ENCODE measurements at places on chromosomes 1 and 21.
A peak's percentile ranks its signal among the peaks of the same experiment; 100 is the strongest.

GRCh38 chr21:14116080-14116481, 94.7 kb downstream of the LIPI start:
- no peak for DNase-seq

GRCh38 chr1:30111431-30111830, 612.0 kb downstream of the MATN1 start:
- peak; percentile 21 for DNase-seq

- DNase-seq = peak; percentile 11
Measured at GRCh38 chr1:229003233-229004031, 267.5 kb upstream of the RAB4A start.

DNA sequence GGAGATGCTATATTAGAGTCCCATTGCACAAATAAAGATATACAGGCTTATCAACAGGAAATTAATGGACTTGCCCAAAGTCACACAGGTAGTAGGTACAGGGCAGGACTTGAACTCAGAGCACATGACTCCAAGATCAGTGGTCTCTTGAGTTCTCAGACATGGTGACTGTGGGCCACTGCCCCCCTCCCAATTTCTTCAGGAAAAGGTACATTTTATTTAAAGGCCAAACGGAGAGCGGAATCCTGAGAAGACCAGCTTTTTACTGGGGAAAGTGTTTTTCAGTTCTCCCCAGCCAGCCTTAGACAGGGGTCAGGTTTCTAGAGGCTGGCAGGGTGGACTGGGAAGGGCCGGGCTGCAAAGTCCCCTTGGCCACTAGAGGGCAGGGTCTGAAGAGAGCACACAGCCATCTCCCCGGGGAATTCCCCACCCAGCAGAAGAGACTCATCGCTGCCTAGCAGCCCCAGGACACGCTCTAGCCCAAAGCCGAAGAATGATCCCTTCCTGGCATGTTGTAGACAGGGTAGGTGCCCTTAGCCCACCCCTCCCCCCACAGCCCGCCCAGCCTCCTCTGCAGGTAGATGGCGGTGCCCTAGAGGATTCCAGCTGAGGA, 29.7 kb downstream of the ACP6 start:
- peak; percentile 50 for DNase-seq

DNA sequence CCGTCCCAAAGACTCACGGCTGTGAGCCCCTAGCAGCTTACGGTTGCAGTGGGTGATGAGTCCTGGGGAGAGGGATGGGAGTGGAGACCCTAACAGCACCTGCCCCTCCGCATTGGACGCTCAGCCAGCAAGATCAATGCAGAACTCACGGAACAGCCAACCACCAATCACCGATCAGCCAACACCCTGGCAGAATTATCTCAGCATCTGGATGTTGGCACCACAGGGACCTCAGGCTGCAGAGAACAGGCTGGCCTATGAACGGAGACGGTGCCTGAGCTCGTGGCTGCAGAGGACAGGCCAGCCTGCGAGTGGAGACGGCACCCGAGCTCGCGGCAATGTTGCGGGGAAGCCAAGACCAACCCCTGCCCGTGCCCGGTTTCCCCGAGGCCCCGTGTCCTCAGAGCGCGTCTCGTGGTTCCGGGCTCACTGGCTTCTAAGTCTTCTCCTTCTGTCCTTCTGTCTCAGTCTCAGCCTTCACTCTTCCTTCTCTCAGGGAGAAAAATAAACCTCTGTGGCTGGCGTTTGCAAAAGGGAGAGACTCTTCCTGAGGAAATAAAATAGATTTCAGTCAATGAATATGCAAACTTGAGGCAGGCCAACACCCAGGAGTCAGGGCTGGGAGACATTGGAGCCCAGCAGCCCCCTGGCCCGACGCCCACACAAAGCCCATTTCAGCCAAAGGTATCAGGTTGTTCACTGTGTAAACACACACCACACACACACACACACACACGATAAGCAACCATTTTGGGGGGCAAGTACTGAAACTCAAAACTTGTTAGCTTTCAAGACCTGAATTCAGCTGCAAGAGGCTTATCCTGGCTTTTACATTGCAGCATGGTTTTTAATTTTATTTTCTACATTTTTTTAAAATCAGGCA, 67.8 kb downstream of the SIK1 start:
- no peak for DNase-seq

- no peak for DNase-seq
Measured at GRCh38 chr1:52367272-52367671, 1.3 kb upstream of the CC2D1B start.

GRCh38 chr1:87246436-87246835, 82.2 kb upstream of the LMO4 start:
- no peak for DNase-seq

- no peak for DNase-seq
Measured at GRCh38 chr1:21013510-21013909, 163.2 kb downstream of the EIF4G3 start.

DNA sequence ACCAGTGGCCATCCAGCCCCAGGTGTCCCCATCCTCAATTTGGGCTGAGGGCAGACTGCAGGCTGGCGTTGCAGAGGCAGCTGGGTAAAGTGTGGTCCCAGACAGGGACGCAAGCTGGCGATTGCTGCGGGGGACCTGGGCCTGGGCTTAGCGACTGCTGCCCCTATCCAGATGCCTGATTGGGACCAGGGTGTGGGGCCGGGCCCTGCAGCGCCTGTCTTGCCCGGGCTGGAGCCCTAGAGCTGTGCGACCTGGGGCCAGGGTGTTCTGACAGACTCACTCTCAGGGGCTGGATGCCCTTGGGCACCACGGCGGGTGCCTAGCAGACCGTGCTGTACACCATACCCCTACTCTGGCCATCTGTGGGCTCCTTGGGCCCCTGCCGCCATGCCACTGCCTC, 16.2 kb upstream of the FAAP20 start:
- DNase-seq = no peak

Data from foreskin melanocyte (primary cell).